ENCODE measurements at places on chromosomes 16 and 17.

GRCh38 chr17:39996800-39997199, 16.2 kb downstream of the PSMD3 start:
- DNase-seq, result no peak

- DNase-seq, result no peak
Measured at GRCh38 chr17:83088909-83089308, 9.5 kb downstream of the METRNL start.

DNA sequence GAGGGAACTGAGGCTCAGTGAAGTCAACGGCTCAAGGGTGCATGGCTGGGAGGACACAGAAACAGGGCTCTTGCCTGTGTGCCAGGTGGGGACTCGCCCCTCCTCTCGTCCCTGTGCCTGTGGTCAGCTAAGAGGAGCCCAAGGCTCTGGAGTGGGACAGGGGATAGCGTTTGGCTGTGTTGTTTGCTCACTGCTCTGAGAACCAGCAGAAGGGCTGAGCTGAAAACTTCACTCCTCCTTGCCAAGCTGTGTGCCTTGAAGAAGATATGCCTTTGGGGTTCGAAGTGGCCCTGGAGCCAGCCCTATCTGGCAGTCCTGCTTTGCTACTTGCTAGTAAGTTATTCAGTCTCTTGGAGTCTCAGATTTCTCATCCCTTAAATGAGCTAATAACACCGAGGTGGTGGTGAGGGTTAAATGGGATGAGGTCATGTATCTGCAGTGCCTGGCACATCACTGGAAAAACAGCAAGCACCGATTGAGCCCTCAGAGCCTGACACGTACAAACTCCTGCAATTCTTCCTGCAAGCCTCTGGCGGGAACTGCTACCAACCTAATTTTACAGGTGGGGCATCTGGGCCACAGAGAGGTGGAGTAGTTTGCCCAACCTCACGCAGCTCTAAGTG, 17.7 kb downstream of the FOXL1 start:
- no peak for DNase-seq

DNA sequence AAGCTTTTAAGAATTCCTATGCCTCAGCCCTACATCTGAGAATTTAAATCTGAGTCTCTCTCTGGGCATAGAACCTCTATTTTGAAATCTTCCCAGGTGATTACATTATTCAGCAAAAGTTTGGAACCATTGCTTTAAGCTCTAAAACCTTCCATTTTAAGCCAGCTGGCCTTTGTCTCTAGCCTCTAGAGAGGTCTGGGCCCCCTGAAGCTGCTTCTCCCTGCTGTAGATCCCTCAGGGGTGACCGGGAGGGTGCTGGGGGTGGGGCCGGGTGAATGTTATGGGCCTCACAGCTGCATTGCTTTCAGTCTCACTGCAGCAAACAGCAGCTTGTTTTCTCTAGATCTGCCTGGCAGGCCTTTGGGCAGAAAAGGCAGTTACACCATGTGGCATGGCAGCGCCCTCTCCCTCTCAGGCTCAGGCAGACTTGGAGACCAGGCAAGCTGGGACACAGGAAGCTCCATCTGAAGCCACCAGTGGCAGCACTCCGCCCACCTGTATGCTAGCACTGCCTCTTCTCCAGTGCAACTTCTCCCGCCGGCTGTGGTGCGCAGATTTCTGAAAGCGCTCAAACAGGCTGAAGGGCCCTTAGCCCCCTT, 66.3 kb downstream of the MPRIP start:
- DNase-seq, result no peak

- DNase-seq, result no peak
Measured at GRCh38 chr17:15917438-15918027, 27.4 kb upstream of the ADORA2B start.

DNA sequence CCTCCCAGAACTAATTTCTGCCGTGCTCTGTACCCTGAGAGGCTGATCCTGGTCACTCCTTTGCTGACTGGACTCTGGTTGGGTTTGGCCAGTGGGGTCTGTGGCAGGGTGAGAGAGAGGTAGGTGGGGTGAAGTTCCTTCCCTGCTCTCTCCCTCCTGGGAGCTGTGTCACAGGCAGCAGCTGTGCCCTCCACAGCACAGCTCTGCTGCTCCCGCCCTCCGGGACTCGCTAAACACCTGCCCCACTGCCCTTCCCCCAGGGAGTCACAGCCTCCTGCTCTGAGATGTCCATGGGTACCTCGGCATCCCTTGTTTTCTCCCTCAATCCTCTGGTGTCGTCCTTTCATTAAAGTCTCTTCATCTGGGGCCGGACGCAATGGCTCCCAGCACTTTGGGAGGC, 66.4 kb downstream of the SRCIN1 start:
- DNase-seq, result peak; percentile 46

- no peak for DNase-seq
Measured at GRCh38 chr17:64638552-64639203, 23.4 kb downstream of the SMURF2 start.

DNA sequence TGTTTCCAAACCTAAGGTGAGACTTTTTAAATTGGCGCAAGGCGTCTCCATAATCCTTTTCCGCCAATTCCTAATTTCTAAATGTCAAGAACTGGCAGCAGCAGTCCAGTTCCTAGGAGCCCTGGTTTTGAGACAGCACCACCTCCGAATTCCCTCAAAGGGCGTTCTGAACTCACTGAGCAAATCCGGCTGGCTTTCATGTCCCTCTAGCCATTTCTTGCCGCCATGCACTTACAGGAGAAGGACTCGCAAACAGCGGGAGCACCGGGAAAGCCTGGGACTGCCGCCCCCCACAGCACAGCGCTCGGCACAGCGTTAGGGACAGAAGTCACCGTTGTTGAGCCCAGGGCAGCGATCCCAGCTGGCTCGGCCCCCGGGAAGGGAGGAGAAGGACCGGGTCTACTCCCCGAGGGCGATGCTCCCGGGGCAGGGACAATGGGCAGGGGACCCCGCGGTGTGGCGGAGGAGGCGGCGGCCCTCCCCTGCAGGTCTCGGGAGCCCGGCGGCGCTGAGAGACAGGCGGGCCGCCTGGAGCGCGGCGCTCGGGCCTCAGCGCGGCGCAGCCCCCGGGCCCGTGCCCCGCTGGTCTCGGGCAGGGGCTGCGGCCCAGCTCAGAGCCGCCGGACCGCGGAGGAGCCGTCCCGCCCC, 545 bp downstream of the ARHGAP17 start:
- DNase-seq, result no peak

- DNase-seq, result peak; percentile 3
Measured at GRCh38 chr16:72467157-72467759, 295.3 kb upstream of the PMFBP1 start.

DNA sequence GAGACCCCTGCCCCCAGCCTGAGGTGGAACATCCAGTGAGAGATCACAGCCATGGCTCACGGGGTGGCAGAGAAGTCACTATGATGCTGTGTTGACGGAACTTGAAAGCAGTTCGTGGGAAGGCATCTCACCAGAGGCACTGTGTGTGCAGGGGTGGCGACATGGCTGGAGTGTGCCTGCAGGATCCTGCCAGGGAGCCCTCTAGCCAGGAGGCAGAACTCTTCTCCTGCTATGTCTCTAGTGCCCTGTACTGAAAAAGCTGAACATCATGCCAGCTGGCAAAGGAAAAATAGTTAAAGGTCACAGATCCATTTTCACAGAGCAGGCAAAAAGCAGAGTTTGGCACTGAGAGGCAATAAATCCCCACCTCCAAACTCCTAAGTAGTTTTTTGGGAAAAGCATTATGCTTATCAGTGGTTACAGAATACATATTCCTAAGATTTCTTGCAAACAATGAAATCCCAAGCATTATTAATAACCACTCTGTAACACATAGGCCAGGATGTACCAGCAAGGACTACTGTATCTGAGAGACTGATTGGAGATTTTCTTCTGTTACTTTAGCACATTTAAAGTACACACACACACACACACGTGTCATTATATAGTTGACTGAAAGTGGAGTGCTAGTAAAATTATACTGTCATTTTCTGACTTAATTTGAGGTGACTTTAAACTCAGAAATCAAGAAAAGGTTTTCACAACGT, 36.8 kb downstream of the TNRC6C start:
- peak; percentile 4 for DNase-seq

GRCh38 chr16:4332623-4333307, 16.9 kb downstream of the GLIS2 start:
- DNase-seq, result no peak

- DNase-seq, result no peak
Measured at GRCh38 chr17:60094754-60095153, 16.0 kb upstream of the HEATR6 start.

GRCh38 chr16:63702981-63703590, 1418.8 kb downstream of the CDH11 start:
- DNase-seq, result no peak
